ENCODE measurements at places on chromosomes 16 and 17.
A peak's percentile ranks its signal among the peaks of the same experiment; 100 is the strongest.

GRCh38 chr17:6070913-6071511 is 833 bp downstream of the WSCD1 start:
- DNase-seq, result no peak

DNA sequence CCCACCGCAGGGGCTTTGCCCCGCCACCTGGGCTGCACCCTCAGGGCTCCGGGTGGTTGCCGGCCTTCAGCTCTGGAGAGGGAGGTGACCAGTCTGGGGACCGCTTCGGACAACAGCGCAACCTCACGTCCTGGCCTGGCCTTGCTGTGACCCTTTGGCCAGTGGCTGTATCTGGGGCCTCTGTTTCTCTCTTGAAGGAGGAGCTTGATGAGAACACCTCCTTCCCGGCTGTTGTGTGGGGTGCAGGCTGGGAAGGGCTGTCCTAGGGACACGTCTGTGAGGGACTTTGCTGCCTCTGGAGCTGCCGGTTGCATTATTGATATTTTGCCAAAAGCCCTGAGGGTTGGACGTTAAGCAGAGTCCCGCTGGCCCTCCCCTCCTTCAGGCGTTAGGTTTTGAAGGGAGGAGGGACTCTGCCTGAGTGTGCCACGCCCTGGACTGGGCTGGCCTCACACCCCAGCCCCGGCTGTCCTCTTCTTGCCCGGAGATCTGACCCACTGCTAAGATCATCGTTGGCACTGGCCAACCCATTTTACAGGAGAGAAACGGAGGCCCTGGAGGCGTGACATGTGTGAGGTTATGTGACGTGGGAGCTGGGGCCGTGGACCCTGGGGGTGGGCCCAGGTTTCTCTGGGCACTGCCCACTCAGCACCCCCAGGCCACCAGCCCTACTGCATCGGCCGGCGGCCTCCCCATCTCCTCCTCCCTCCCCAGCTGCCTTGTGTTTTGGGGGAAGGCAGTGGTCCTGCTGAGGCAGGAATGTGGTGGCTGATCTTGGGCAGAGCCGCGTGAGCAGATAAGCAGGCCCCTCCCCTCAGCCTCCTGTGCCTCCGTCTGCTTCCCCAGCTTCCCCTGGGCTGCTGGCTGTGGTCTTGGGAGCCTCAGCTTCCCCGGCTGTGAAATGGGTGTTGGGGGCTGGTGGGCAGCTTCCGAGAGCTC is 8.5 kb downstream of the ZFPM1 start:
- no peak for DNase-seq

DNA sequence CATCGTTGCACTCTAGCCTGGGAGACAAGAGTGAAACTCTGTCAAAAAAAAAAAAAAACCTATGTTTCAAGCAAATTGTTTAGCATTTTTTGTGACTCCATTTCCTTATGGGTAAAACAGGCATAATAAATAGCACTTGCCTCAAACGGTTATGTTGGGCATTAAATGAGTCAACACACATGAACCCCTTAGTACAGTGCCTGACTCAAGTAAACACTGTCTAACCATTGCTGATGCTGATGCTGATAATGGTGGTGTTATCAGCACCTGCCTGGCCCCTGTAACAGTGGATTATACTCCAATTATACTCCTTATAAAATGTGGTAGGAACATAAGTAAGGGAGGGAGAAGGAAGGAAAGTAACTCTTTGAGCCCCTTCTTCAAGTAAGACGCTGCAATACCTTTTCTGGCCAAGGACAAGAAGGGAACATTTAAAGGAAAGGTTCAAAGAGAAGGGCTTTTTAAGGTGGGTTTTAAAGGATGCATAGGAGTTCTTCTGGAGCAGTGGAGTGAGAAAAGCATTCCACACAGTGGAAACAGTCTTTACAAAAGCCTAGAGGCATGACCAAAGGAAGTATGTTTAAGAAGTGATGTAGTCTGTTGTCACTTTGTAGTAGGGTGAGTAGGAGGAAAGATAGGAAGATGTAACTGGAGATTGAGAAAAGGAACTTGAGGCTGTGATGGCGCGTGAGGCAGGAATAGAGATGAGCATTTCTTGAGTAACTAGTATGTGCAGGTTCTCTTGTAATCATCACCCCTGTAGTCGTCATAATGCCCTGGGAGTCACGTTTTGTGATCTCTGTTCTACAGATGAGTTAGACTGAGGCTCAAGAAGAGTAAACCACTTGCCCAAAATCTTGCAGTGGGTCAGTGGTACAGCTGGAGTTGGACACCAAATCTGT is 4.3 kb downstream of the SCNN1B start:
- DNase-seq, result no peak

- no peak for DNase-seq
Measured at GRCh38 chr17:80475910-80476876, at the start of gene NPTX1. TSS of gene NPTX1 (minus strand) at chr17:80476607. CDS start at chr17:80476446, 161 bp downstream.

DNA sequence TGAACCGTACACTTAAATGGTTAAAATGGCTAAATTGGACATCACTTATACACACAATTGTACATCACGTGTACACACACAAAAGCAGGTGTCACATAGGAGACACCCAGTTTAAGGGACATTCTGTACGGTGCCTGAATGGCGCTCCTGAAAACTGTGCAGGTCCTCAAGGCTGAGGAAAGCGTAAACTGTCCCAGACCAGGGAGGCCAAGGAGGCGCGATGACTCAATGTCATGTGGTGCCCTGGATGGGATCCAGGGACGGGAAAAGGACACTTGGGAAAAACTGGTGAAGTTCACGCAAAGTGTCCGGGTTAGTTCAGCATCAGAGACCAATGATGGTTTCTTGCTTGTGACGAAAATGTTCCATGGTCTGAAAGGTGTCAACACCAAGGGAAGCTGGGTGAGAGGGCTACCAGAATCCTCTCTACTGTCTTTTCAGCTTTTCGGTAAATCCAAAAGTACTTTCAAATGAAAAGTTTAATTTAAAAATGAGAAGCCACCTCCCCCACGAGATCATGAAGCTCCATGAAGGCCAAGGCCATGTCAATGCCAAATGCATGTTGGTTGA is 112.2 kb downstream of the CMIP start:
- DNase-seq, result no peak

- no peak for DNase-seq
Measured at GRCh38 chr16:22284637-22285036, 12.6 kb upstream of the POLR3E start.

- no peak for DNase-seq
Measured at GRCh38 chr16:24036614-24037013, 200.8 kb downstream of the PRKCB start.

DNA sequence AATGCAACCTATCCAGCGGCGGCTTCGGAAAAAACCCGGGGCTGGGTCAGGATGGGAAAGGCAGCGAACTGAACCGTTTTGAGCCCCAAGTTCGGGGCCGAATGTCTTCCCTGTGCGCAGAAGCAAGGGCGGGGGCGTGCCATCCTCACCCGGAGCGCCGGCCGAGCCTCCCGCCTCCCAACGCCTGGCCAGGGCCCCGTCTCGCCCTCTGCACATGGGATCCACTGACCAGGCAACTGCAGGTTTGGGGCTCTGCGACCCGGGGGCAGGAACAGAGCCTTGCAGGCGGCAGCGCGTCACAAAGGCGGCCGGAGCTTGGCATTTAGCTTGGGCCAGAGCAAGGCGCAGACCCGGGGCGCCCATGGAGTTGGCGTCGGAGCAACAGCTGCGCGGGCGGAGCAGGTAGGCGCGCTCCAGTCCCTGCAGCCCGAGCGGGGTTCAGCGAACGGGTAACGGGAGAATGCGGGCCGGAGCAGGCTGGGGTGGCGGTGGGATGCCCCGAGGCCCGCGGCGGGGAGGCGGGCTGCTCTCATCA is at the start of gene FBXO39:
Gene FBXO39, plus strand, starts transcription at position 345 of the 535 bp plus-strand sequence. CDS start 3,654 bp downstream, outside the sequence.
- no peak for DNase-seq

DNA sequence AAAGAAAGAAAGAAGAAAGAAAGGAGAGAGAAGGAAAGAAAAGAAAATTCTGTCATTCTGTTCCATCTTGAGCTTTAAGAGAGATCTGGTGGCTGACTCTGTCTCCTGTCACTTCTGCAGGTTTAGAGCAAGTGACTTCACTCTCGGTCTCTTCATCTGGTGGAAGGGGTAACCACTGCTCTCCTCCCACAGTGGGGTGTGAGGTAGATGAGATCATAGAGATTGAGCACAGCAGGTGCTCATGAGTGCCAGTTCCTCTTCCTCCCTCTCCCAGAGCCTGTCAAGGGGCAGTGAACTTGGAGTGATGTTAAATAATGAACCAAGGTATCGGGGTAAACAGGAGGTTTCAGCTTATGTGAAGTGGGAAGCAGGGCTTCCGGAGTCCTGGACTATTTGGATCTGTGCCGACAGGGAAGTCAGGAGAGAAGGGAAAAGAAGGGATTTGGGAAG is 47.7 kb downstream of the BEAN1 start:
- peak; percentile 75 for DNase-seq

GRCh38 chr17:17028878-17029535 is 13.2 kb upstream of the MPRIP start:
- no peak for DNase-seq

Data from stimulated activated CD4-positive, alpha-beta T cell treated with anti-CD3 and anti-CD28 coated beads, Interleukin-1b, Interleukin-23, amount 100 ng/mL, for 48 hours (primary cell).